ENCODE measurements at places on chromosomes 5 and 9.
A peak's percentile ranks its signal among the peaks of the same experiment; 100 is the strongest.

- DNase-seq: no peak
Observed at GRCh38 chr9:79173932-79174331, 397.8 kb upstream of the TLE4 start.

- no peak for DNase-seq
Observed at GRCh38 chr5:57324181-57324580, 150.3 kb downstream of the GPBP1 start.

DNA sequence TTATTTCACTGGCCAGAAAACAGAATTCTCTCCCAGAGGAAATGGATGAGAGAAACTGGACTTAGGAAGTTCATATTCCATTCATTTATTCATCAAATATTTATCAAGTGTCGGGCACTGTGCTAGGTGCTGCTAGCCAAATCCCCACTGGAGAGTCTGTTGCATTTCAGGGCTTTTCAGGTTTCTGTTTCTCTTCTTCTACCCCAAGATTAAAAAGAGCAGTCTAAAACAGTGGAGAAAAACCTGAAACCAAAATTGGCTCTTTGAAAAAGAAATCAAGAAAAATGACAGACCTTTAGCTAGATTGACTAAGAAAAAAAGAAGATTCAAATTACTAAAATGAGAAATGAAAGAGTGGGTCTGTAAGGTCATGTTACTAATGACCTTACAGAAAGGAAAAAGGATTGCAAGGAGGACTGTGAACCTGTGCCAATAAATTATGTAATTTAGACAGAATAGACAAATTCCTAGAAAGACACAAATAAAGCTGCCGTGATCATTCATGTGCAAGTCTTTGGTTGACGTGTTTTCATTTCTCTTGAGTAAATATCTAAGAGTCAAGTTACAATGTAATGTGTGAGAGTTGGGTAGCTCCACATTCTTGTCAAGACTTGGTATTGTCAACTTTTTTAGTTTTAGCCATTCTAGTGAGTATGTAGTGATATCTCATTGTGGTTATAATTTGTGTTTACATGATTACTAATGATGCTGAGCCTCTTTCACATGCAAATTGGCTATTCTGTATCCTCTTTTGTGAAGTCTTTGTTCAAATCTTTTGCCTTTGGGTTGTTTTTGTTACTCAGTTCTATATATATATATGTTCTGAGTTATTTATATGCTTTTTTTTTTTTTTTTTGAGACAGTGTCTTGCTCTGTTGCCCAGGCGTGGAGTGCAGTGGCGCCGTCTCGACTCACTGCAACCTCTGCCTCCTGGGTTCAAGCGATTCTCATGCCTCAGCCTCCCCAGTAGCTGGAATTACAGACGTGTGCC is 23.7 kb downstream of the SNX30 start:
- no peak for DNase-seq

DNA sequence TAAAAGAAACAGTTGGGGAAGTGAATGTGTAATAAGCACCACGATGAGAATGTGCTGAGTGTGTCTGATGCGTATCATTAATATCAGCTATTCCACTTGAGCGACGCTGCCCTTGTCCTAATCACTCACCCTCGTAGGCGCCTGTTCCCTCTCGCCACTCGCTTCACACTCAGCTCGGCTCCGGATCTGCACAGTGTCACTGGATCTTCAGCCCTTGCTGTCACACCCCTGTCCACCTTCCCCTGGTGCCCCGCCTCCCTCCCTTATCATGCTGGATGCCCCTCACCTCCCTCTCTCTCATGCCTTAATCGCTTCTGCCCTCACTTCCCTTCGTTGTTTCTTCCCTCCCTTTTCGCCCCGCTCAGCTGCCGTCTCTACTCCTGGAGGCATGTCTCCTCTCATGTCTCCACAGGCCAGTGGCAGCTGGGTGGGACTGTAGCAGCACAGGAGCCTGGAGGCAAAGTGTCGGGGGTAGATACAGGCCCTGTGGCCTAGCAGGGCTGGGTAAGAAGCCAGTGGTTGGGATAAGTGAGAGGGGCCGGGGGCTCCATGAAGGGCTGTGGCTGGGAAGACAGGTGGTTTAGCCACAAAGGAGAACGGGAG is 43.5 kb downstream of the ANKDD1B start:
- DNase-seq: no peak

DNA sequence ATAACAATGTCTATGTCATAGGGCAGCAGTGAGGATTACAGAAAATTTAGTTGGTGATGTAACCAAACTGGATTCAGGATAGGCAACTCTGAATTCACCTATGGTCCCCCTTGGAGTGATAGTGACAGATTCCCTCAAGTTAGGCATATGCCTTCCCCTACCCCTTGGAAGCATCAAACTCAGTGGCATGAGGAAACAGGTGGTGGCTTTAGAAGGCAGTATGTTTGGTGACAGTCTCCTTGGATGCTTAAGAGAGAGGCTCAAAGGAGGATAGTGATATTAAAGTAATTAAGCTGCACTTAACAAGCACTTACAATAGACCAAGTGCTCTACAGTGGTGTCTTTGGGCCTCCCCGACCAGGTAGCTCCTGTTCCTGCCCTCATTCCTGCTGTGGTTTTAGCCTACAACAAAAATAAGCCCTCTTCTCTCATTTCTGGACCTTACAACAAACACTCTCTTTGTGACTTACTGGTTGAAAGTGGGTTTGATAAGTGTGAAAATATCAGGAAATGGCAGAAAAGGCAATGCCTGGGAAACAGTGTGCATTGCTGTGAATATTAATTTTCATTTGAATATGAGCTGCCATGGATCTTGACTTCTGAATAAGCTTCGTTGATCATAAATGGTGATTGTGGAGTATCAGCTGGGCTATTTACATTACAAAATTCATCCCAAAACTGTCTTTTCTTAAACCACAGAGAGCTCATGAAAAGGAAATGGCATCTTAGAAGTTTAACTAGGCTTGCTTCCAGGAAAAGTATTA is 29.2 kb downstream of the NR4A3 start:
- peak; percentile 7 for DNase-seq

DNA sequence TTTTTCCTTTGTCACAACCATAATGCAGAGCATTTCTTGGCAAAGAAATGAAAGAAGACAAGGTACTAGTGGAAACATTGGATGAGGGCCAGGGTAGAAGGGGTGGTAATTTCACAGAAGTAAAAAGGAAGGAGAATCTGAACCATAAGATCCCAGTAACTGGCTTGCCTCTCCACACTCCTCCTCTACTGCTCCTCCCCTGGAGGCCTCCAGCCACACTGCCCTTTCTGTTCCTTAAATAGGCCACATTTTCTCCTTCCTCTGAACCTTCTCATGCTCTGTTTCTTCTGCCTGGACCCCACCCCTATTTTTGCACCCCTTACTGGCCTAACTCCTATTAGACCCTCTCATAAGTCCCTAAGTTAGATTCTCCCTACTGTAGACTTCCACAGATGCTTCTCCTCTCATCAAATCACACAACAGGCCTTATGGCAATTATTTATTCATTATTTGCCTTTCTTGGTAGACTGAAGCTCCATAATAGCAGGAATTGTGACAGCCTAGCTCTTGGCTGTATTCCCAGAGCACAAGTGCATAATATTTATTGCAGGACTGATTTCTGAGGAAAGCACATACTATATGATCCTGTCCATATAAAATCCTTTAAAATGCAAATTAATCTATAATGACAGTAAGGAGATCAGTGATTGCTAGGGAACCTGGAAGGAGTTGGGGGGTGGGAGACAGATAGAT is 31.3 kb upstream of the GRIA1 start:
- DNase-seq: peak; percentile 36

- DNase-seq: no peak
Observed at GRCh38 chr5:168822248-168822744, 243.1 kb upstream of the PANK3 start.

Data from NCI-H2029 treated with DMSO at 0.1 percent for 48 hours (cell line).